ENCODE measurements at places on chromosomes 6 and 20. TPM values are rescaled to one million over a fixed set of nuclear protein-coding genes. Genes with fewer than 3 reads are reported as not detected.

DNA sequence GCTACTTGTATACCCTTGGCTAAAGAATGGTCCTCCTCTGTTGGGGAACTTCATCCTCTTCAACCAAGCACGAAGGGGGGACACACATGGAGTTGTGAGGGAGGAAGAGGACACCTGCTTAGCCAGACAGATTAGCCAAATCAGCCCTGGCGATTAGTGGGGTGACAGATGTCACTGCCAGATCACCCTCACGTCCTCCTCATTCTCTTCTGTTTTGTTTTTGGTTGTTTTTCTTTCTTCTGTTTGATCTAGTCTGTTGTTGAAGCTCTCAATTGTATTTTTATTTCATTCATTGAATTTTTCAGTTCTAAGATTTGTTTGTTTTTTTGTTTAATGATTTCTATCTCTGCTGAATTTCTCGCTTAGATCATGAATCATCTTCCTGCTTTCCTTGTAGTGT, 27.5 kb upstream of the NKX2-4 start:
- no peak for DNase-seq
- no peak overlapping the region for H3K27ac ChIP-seq
- peaks cover 2% of the 10 kb centered on the region for H3K27me3 ChIP-seq
- H3K36me3 ChIP-seq = no peaks in the 10 kb centered on the region

GRCh38 chr6:109910571-109910970, 67.5 kb upstream of the GPR6 start:
- no peaks in the 10 kb centered on the region for H3K36me3 ChIP-seq
- H3K4me3 ChIP-seq = no peak overlapping the region
- H3K27ac ChIP-seq = no peak overlapping the region
- H3K27me3 ChIP-seq = peaks cover 16% of the 10 kb centered on the region

GRCh38 chr6:75932067-75932466, 140.4 kb downstream of the IMPG1 start:
- H3K27me3 ChIP-seq = no peaks in the 10 kb centered on the region
- no peak overlapping the region for H3K4me3 ChIP-seq
- no peak for DNase-seq
- no peak overlapping the region for H3K27ac ChIP-seq
- H3K4me1 ChIP-seq = peaks cover 9% of the 10 kb centered on the region
- no peaks in the 10 kb centered on the region for H3K36me3 ChIP-seq

- no peaks in the 10 kb centered on the region for H3K27me3 ChIP-seq
- no peaks in the 10 kb centered on the region for H3K36me3 ChIP-seq
- H3K27ac ChIP-seq = no peak overlapping the region
- H3K4me3 ChIP-seq = no peak overlapping the region
- no peak for DNase-seq
These were observed 19.3 kb downstream of the SLC13A3 start for GRCh38 chr20:46631874-46632446.

GRCh38 chr20:9200620-9201019, 131.7 kb downstream of the PLCB4 start:
- H3K27ac ChIP-seq = peak overlapping the region; percentile 3
- H3K36me3 ChIP-seq = no peaks in the 10 kb centered on the region

GRCh38 chr6:156150391-156150790, 626.8 kb upstream of the ARID1B start:
- H3K4me3 ChIP-seq = no peak overlapping the region
- H3K36me3 ChIP-seq = no peaks in the 10 kb centered on the region
- H3K27me3 ChIP-seq = no peaks in the 10 kb centered on the region
- no peak for DNase-seq
- no peaks in the 10 kb centered on the region for H3K4me1 ChIP-seq

- no peaks in the 10 kb centered on the region for H3K27me3 ChIP-seq
- H3K36me3 ChIP-seq = no peaks in the 10 kb centered on the region
- no peaks in the 10 kb centered on the region for H3K4me1 ChIP-seq
- no peak overlapping the region for H3K27ac ChIP-seq
- no peak for DNase-seq
These were observed 14.6 kb upstream of the SLC22A2 start for GRCh38 chr6:160273196-160273595.

DNA sequence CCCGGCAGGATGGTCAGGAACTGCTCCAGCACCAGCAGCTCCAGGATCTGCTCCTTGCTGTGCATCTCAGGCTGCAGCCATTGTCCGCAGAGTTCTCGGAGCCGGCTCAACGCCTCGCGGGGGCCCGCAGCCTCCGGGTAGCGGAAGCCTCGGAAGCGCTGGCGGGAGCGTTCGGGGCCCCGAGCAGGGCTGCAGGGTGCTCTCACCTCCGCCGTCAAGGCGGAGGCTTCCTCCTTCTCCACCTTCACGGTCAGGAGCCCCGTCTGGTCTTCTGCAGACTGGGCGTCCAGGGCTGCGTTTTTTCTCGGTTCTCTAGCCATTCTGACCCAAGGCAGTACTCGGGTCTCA, 434 bp downstream of the ZKSCAN4 start:
- no peak for DNase-seq
- H3K36me3 ChIP-seq = peaks cover 3% of the 10 kb centered on the region
- H3K27ac ChIP-seq = peak overlapping the region; percentile 46
- H3K4me1 ChIP-seq = peaks cover 13% of the 10 kb centered on the region
- peak overlapping the region; percentile 98 for H3K4me3 ChIP-seq
- H3K27me3 ChIP-seq = no peaks in the 10 kb centered on the region

Gene HEY2
- 2.2 TPM for total RNA-seq

Data from osteoblast (primary cell).